ENCODE measurements at places on chromosomes 16 and 17.
A peak's percentile ranks its signal among the peaks of the same experiment; 100 is the strongest.

- no peak for DNase-seq
Observed at GRCh38 chr17:81368161-81369022, 26.9 kb upstream of the BAHCC1 start.

- DNase-seq = no peak
Observed at GRCh38 chr16:671353-672131, 3.6 kb downstream of the RHOT2 start.

GRCh38 chr16:69720822-69721430, 5.4 kb downstream of the NQO1 start:
- no peak for DNase-seq

DNA sequence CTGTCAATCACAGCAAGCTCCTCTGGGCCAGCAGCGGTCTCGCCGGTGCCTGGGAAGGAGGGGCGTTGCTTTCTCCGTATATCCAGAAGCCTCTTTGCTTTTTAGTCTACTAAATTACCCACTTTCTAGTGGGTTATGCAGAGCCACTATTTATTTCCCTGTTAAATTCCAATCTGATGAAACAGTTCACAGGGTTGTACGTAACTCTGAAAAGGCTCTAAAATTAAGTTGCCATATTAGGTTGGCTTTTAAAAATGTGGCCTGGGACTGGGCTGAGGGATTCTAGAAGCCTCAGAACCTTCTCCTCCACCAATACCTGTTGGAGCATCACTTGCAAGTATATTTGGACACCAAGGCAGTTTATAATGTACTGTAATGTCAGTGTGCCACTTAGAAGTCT, 27.2 kb downstream of the MARCHF10 start:
- DNase-seq = no peak

DNA sequence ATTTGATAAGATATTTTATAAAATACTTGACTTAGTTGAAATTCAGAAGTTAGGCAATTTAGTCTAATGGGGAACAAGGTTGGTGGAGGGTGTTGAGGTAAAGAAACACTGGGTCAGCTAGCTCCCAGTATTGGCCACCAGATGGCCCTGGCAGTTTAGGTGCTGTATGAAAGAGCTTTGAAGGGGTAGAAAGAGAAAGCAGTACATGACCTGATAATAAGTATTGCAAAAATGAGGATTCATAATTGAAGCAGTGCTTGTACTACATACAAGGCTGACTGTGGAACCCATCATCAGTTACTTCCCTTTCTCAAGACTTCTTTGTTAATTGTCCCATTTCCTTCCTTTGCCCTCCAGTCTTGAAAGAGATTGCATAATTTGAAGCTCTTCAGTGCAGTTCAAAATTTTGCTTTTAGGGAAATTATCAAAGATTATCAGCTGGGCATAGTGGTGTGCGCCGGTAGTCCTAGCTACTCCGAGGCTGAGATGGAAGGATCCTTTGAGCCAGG, 29.4 kb downstream of the TANC2 start:
- no peak for DNase-seq

DNA sequence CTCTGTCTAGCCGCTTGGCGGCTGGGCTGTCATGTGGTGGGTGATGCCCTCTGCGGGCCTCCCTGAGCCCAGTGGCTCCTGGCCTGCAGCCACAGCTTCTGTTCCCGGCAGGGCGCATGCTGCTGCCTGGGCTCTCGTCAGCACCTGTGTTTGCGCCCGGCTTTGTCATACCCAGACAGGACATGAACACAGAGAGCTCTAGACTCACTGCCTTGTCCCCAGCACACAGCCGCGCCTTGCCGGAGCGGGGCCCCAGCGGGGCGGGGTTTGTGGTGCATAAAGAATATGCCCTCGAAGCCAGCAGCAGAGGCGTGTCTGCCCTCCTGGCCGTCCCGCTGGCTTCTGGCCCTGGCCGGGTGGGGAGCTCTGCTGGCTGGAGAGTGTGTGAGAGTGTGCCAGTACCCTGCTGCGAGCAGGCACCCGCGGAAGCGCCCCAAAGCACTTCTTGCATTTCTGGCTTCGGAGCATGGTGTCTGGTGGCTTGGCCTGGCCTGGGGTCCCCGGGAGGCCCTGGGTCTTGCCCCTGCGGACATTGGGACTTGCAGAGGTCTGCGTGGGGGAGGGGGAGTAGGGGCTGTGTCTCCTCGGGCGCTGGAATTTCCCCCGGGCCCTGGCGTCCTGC, 14.4 kb downstream of the ASPSCR1 start:
- DNase-seq = no peak

DNA sequence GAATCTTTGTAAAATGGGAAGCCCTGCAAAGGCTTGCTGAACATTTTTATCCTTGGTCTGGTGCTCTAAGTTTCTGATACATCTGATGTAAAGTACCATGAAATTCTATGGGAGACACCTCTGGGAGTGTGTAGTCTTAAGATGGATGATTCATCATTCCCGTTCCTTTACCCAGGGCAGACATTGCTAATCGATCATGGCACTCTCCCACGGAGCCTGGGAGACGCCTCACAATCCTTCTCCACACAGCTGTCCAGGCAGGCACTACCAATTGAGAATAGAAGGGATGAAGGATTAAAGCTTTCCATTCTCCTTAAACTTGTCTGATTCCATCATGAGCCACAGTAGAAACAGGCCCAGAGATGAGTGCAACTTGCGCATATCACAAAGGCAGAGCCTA, 144.8 kb downstream of the GSG1L start:
- no peak for DNase-seq

- no peak for DNase-seq
Observed at GRCh38 chr17:76411247-76411646, 26.8 kb downstream of the SPHK1 start.

DNA sequence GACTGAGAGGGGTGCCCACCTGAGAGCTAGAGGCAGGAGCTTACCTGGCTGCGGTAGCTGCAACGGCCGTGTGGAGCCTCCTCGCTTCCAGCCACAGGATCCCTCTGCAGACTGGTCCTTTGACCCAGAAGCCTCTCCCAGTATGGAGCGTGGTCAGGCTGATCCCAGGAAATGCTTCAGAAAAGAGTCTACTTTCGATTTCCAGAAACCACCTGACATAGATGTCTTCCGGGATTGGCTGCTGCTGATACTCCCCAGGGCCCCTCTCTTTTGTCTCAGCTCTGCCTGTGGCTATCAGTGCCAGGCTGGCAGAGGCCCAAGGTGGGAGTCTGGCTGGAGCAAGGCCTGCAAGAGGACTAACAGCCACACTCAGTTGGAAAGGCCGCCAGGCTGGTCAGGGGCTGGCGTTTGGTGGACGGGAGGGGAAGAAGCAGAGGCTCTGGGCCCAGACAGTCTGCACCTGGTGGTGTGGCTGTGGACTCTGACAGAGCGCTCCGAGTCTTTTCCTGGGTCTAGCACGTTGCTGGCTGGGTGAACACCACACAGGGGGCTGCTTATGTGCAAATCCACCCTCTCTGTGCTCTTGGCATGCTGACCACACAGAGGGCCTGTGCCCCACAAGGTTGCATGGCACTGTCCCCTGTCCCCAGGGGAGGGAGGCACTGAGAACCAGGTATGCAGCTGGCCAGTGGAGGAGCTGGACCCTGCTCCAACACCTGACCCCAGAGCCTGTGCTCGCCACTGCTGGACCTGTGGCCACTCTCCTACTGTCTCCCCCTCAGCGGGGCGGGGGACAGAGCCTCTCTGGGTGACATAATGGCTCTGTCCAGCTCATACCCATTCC, at the start of gene LGALS3BP:
TSS of gene LGALS3BP (minus strand) at position 144 of the 844 bp plus-strand sequence. CDS start 2,732 bp downstream, outside the sequence.
- peak; percentile 27 for DNase-seq

GRCh38 chr17:42578282-42578869, 847 bp upstream of the PSMC3IP start:
- DNase-seq = peak; percentile 65

GRCh38 chr17:37762666-37763065, 17.8 kb upstream of the HNF1B start:
- DNase-seq = no peak

DNA sequence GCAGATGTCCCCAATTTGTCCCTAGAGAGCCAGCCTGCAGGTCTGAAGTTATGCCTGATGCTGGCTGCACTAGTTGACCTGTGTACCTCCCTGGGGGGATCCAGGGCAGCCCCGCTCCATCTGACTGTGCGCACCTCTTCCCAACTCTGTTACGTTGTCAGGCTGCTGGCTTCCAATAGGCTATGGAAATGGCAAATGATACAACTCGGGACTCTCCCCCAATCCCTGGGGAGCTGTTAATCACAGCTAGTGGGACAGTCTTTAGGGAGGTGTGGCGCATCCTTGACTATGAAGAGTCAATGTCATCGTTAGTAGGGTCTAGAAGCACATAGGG, 30.1 kb downstream of the GPRC5B start:
- no peak for DNase-seq

DNA sequence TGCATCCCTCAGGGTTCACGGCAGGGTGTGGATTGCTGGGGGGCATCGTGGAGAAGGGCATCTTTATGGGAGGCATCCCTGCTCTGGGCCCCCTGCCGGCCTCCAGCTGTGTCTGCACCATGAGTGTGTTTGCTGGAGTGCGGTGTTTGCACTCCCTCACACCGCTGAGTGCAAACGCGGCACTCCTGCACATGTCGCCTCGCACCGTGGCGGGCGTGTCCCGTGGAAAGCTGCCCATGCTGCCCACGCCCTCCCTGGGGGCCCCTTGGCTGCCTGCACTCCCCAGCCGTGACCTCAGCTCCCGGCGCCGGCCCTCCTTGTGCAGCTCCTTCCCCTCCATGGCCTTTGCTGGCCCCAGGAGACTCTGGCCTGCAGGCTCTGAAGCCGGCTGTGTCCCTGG, 74.6 kb upstream of the ZNF750 start:
- DNase-seq = no peak

GRCh38 chr17:80781211-80781610, 210.4 kb upstream of the CHMP6 start:
- DNase-seq = no peak

GRCh38 chr16:5188989-5189352, 91.4 kb upstream of the EEF2KMT start:
- DNase-seq = no peak

- peak; percentile 73 for DNase-seq
Observed at GRCh38 chr16:57899771-57900661, 70.9 kb downstream of the CNGB1 start.

DNA sequence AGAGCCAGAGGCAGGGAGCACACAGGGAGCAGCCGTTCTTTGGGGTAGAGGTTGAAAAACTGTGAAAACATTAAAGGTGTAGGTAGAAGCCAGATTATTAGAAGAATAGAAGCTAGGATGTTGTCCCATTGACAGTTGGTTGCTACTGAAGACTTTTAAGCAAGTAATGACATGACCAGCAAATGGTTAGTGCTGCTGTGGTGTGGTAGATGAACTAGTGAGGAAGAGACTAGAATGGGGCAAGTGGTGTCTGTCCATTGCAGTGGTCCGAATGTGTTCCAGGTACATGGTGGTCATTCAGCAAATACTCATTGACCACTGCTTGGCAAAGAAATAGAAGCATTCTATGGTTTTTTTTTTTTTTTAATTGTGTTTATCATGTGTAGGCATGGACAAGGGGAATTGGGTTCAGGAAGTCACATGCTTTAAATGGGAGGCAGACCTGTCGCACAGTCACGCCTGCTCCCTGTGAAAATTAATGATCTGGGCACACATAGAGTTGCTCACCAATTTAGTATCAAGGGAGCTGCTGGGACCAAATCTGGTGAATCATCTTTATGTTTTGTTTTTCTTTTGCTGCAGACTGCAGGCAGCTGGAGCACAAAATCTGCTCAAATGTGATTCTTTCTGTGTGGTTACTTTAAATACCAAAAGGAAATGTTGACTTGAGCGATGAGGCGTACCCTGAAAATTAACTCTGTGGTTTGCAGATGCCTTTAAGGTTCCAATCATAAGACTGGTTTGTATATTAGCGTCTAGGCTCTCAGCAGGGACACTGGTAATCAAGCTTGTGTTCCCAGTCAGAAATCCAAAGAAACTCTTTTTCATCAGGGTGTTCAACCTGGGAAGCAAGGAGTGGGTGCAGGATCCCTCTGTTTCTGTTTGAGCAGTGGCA, 30.7 kb downstream of the YPEL2 start:
- peak; percentile 80 for DNase-seq

DNA sequence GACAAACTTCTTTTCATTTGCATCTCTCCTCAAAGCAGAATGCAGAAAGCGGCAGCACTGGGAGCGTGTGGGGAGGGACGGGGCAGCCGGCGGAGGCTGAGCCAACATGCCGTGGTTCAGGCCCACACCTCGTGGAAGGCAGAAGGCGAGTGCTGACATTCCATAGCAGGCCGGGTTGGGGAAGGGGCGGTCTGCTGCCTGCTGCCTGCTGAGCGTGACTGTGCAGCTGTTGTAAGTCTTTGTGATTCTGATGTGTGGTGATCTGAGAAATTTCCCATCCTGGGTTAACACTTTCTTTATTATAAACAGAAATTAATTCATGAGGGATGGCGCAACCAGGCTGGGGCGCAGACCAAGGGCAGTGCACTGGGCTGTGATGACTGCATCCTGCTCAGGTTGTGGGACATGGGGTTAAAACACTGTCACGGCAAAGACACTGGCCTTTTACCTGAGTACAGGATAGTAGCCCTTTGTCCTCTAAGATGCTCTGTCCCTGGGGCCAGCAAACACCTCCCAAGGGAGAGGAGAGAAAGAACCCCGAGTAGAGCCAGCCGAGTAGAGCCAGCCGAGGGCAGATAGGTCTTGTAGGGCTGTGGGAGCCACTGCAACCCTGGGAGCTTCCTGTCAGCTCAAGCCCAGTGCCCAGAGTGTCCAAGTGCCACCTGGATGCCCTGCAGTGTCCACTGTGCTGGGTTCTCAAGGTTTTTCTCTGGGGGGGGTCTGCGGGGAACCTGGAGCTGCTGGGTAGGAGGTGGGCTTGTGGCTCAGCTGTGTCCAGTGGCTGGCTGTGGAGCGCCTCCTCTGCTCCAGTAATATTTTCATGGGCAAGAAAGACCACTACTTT, 8.8 kb upstream of the DNASE1 start:
- no peak for DNase-seq

- DNase-seq = no peak
Observed at GRCh38 chr16:9054460-9054859, 37.0 kb upstream of the HAPSTR1 start.

GRCh38 chr17:19672009-19672750, 23.6 kb downstream of the ALDH3A2 start:
- DNase-seq = no peak

- no peak for DNase-seq
Observed at GRCh38 chr17:71505981-71506380, 614.8 kb upstream of the SOX9 start.

GRCh38 chr16:66420396-66420795, 6.7 kb upstream of the BEAN1 start:
- DNase-seq = no peak

DNA sequence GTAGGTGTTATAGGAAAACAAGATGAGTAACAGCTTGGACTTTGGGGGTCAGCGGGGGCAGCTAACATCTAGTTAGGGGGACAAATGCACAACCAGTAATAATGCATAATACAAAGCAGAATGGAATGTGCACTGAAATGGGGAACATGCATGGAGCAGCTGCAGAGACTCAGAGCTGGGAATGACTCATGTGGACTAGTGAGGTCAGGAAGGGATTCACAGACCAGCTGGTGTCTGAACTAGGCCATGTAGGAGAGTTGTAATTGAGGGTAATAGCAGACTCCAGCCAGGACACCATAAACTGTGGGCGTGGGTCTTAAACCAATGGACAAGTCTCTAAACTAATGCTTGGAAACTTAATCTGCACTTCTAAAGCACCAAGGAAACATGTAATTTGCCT, 176.8 kb upstream of the ASIC2 start:
- no peak for DNase-seq

GRCh38 chr17:2723997-2724783, 12.6 kb upstream of the CLUH start:
- DNase-seq = no peak

GRCh38 chr17:60095830-60096229, 17.1 kb upstream of the HEATR6 start:
- no peak for DNase-seq

GRCh38 chr16:70410734-70411133, 28.2 kb downstream of the ST3GAL2 start:
- DNase-seq = no peak

- no peak for DNase-seq
Observed at GRCh38 chr17:55281649-55282378, 17.1 kb downstream of the HLF start.
